ENCODE measurements at places on chromosomes 3 and 15. TPM values are rescaled to one million over a fixed set of nuclear protein-coding genes. Genes with fewer than 3 reads are reported as not detected.

- DNase-seq: no peak
Observed at GRCh38 chr3:52381623-52382022, 63.3 kb downstream of the SEMA3G start.

DNA sequence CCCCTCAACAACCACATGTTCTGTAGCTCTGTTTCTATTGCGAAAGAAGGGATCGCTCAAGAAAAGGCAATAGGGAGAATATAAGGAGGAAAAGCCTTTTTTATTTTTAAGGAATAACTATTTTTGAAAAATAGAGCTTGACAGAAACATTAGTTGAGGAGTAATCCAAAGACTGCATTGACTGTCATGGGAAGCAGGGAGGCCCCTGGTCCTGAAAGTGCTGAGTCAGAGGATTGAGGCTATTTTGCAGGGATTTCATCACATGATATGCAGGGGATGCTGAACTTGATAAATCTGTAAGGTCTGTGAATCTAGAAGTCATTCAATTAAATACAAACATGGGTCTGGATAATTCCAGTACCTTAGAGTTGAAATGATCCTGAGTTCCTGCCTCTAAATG, 92.0 kb downstream of the MTHFS start:
- DNase-seq: no peak

FSD2 gene
- 0.06 TPM for total RNA-seq

DNA sequence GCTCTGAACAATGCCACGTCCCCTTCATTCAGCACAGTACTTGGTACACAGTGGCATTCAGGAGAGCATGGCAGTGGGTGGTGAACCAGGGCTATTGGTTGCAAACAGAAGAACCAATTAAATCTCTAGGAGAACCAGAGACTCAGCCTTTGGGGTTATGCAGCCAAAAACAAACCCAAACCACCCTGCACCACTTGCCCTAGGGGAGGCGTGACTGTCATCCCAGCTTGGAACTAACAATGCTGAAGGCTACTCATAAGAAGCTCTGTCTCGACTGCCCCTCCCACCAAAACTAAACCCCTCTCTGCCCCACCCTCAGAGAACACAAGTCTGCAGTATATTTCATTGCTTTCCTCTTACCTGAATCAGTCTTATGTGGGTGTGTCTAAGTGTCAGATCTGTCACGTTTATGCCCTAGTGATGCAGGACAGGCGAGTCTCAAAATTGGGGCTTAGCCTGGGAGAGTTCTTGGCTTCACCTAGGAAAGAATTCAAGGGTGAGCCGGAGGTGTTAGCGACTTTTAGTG, 15.2 kb upstream of the KLHL40 start:
- no peak for DNase-seq

TIMP4 gene
- 6.2 TPM for total RNA-seq

DNA sequence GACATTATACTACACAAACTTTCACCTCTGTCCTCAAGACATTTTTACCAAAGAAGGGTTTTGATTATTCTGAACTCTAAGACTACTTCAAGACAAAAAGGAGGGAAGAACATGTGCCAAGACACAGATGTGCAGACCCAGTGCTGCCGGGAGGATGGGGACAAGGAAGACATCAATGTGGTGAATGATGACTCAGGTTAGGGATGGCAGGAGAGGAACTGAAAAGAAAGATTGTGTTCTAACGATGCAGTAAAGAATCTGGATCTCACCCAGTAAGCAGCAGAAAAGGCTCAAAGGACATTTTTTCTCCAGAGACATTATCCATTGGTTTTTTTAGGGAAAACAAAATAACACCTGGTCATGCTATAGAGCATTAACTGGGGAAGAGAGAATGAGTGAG, 449.9 kb upstream of the NR2F2 start:
- no peak for DNase-seq

DNA sequence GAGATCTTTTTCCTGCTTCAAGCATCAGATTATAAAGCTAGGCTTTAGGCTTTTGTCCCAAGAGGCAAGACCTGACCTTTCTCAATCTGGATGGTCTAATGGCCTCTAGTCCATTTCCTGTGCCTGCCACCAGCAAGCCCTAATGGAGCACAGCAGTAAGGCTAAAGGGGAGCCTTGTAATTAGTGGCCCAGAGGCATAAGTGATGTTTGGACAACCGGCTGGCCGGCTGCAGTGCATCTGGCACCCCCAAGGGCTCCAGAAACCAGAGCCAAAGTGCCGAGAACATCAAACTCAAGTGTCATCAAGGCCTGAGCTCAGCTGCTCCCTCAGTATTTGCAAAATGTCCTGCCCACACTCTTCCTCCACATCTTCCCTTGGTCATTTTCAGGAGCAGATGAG, 31.9 kb upstream of the RTP4 start:
- no peak for DNase-seq

- DNase-seq: no peak
Observed at GRCh38 chr3:65233561-65233960, 545.8 kb upstream of the ADAMTS9 start.

DNA sequence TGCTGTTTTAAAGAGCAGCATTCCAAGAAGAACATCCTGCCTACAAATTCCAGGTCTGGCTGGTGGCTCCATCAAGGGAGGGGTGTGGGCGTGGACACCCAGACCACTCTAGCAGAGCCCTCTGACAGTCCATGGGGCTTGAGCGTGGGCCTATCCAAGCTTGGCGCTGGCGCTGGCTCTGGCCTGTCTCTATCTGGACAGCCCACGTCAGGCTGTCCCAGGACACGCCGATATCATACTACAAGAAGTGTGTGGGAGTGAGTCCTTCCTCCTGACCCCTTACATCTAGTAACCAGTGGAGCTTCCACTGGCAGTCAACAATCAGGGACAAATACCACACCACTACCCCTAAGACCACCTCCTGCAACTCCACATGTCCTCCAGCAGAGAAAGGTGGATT, 17.1 kb upstream of the DUSP7 start:
- DNase-seq: no peak

TTLL13 gene
- 0.30 TPM for total RNA-seq

DNA sequence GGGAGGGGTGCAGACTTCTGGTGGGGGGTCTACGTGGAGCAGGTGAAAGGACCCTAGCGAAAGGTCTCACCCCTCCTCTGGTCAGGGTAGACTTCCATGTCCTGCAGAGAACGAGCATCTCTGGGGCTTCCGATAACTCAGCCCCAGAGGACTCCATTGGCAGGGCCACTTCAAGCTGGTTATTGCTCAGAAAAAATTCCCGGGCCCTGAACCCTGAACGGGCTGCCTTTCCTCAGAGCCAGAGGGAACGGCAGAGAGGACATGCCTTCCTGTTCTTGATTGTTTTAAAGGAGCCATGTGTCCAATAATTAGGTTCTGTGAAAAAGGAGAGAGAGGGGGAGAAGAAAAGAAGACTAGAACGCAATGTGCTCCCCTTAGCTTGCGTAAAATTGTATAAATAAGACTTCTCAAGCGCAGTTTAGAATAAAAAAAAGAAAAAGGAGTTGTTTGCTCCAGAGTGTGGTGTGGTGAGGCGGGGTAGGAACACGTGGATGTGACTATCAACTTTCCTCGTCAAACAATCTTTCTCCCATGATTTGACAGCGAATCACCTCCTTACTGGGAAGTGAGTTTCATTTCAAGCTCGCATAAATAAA, 193.4 kb upstream of the UBE2E1 start:
- DNase-seq: no peak

MESP2 gene
- total RNA-seq: 0.83 TPM

GRCh38 chr3:125220727-125221429, 8.3 kb upstream of the SLC12A8 start:
- no peak for DNase-seq

SLC28A1 gene
- total RNA-seq: 0.22 TPM

DNA sequence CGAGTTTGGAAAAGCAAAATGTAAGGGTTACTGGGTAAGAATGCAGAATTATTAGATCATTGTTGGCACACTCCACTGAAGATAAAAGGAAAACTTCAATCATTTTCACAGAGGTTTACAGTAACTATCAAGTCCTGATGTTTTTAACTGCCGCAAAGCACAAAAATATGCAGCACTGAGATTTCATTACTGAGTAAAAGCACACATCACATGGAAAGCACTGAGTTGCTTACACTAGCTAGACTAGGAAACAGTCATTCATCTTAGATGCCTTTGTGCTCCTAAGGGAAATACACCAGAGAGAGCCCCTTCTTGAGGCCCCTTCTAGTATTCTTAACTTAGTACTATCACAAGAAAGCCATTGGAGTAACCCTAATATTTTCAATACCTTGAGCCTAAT, 11.8 kb upstream of the P2RY1 start:
- no peak for DNase-seq

GRCh38 chr3:108241721-108242120, 19.5 kb upstream of the IFT57 start:
- no peak for DNase-seq

BUB1B gene
- 24.0 TPM for total RNA-seq

DNA sequence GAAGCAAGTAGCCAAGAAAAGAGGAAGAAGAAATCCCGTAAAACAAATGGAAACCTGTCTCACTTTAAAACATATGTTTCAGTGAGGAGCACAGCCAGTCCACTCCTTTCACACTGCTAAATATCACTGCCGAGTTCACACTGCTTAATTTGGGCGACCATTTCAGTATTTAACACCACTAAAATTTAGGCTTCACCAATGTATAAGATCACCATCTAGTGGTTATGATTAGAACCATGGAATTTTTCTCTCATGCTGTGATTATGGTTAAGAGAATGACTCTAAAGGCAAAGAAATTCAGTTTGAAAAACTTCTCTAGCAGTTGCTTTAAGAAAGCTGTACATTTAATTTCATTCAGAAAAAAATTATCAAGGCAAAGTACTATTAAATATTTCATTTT, 16.6 kb downstream of the SLC4A7 start:
- peak; percentile 26 for DNase-seq

DNA sequence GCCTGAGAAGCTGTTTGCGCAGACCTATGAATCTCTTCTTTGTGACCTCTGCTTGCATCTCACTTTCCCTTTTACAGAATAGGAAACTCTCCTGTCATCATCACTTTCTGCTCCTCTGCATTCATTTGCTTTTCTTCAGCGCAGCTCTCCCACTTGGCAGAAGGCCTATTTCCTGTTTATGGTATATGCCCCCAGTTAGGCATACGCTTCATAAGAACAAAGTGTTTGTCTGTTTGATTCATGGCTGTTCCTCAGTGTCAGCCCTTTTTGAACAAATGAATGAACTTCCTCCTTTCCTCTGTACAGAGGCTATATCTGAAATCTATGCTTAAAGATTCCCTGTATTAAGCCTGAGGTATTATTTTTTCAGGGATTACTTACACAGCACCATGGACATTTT, 1216.9 kb upstream of the GBE1 start:
- DNase-seq: no peak

DNA sequence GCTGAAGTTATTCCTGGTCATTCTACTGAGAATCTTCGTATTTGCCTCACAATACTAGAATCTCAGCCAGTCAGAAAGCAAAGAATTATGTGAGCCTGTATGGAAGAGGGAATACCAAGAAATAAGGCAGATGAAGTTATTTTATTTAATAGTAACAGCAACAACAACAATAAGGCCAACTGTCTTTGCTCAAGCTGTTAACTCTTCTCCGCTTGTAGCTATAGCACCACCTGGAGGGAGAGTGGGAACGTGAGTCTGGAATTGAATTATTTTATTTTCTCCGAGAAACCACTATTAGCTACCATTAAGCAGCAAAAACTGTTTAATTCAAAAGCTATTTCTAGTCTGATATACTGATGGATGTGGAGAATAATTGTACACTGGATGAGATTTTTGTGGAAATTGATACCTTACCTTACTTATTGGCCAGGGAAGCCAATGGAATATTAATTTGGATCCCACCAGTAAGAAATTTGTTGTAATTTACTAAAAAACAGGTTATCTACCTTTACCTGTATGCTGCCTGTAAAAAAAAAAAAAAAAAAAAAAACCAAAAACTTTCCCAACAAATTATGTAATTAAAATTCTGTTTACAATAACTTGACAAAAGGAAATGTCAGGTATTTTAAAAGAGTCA, 50.1 kb downstream of the CALML4 start:
- peak; percentile 46 for DNase-seq

GRCh38 chr3:171752329-171752728, 58.0 kb downstream of the PLD1 start:
- DNase-seq: no peak

AGBL1 gene
- total RNA-seq: 0.55 TPM

FAH gene
- 23.1 TPM for total RNA-seq

DNA sequence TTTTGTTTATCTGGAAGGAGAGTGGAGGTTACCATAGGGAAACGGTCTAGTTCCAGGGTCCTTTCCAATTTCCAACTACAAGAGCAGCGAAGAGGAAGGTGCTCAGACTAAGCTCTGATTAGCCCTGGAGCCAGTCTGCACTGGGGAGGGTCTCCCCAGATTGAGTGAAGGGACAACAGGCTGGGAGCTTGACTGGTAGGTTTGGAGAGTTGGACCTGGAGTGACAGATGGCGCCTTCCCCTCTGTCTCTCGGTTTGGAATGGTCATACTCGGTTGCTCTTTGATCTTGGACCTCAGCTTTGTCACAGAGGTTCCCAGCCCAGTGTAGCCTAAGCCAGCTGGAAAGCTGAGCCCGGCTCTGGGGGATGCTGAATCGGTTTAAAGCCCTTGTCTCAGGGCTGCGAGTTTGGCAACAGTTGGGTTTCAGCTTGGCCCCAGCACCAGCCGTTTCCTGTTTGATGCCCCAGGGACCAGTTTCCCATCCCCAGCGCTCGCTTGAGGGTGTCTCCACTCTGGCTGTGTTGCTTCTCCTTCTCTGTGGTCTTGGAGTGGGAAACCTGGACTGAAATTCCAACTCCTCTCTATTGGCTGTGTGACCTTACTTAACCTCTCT, 53.1 kb upstream of the ULK4 start:
- DNase-seq: no peak

DNA sequence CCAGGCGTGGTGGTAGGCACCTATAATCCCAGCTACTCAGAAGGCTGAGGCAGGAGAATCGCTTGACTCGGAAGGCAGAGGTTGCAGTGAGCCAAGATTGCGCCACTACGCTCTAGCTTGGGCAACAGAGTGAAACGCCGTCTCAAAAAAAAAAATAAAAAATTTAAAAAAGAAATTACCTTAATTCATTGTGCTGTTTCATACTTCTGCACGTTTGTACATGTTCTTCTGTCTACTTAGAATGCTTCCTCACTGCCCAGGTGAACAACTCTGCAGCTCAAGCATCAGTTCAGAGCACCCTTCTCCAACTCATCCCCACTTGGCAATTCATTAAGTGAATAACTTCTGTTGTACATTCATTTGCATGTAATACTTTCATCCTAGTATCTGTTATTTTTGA, 14.0 kb downstream of the CAPN7 start:
- DNase-seq: no peak

ARHGAP31 gene
- 15.0 TPM for total RNA-seq

PDE12 gene
- 13.2 TPM for total RNA-seq

DNA sequence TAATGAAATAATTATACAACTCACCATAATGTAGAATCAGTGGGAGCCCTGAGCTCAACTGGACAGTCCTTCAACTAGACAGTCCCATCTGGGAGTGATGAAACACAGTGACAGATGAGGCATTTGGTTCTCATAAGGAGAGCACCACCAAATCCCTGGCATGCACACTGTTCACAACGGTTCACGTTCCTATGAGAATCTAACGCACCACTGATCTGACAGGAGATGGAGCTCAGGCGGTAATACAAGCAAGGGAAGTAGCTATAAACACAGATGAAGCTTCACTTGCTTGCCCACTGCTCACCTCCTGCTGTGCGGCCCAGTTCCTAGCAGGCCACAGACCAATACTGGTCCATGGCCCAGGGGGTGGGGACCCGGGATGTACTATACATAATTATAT, 17.0 kb downstream of the PRKAR2A start:
- no peak for DNase-seq

All from spinal cord (tissue), 10 donors.